Activated CD4-positive, alpha-beta T cell treated with anti-CD3 and anti-CD28 coated beads for 4 hours (primary cell): ENCODE measurements at places on chromosomes 16 and 17.

- DNase-seq = no peak
These were observed 93.8 kb downstream of the GRIN2A start for GRCh38 chr16:10088380-10088793.

DNA sequence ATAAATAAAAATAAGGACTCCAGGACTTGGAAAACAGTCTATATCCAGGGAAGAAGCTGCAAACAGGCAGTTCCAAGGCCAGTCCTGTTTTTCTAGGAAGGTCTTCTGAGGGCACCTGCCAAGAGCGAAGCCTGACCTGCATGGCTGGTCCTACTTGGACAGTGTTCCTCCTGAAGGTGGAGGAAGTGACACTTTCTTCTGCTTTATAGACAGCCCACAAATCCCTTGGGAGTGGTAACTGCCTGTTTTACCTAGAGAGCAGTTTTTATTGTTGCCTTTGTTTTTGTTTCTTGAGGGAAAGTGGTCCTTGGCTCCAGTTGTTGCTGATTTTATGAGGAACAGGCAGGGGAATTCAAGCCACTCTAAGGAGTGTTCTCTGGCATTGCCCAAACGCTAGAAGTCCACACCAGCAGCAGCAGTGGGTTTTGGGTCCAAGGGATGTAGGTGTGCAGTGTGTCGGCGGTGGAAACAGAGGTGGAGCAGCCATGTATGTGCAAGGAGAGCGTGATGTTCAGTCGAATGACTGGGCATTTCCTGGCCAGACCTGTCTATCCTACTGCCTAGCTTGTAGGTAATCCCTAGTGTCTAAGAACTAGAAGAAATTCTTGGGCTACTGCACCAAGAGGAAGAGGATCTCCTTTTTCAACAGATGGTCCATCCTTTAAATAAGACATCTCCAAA lies 35.3 kb downstream of the LDHD start:
- DNase-seq = no peak

DNA sequence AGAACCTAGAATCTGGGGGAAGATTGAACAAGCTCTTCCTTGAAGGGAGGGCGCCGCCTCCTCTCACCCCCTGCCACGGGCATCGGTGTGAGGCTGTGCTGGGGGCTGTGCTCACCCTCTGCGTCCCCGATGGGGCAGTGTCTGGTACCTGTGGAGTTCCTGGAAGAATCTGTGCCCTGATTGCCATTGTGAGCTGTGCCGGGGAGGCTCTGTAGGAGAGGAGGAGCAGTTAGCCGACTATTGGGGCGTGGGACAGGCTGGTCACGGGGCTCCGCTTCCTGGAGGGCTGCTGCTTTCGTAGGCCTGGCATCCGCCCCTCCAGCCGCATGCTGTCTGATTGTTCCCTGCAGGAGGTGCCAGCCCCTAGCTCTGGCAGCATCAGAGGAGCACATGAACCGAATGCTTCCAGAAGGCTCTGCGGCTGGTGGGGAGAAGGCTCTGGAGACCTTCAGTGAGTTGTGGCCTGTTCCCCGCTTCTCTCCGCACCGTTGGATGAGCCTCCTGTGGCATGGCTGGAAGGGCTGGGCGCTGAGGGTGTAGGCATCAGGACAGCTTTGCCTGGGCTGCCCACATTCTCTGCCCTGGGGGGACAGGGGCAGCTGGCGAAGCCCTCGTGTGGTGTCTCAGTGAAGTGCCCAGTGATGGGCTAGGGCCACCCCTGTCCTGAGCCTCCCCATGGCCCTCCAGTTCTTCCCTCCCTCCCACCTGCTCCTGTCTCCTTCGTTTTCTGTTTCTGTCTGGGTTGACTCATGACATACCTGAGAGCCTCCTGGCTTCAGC lies 86.9 kb downstream of the SEC14L1 start:
- DNase-seq = no peak

DNA sequence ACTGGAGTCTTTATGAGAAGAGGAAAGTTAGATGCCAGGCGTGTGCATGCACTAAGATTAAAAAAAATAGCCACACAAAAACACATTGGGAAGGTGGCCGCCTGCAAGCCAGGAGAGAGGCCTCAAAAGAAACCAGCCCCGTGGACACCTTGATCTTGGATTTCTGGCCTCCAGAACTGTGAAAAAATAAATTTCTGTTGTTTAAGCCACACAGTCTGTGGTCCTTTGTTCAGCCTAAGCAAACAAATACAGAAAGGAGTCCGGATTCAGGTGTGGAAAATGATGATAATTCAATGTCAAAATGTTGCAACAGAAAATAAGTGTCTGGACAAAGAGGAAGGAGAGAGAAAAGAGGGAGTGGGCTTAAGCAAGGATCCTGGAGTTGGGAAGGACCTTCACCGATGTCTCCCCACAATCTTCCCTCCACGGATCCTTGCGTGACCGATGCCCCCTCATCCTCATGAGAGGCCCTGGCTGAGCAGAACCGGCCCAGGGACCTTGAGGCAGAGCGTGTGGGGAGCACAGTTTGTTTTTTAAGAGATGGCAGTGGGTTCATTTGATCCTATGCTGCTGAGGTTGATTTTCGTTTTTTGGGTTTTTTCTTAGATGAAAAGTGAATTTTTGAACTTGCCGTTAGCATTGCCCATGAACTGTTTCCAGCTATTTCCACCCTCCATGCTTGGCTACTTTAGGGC lies 133.2 kb downstream of the IRX3 start:
- DNase-seq = no peak

DNA sequence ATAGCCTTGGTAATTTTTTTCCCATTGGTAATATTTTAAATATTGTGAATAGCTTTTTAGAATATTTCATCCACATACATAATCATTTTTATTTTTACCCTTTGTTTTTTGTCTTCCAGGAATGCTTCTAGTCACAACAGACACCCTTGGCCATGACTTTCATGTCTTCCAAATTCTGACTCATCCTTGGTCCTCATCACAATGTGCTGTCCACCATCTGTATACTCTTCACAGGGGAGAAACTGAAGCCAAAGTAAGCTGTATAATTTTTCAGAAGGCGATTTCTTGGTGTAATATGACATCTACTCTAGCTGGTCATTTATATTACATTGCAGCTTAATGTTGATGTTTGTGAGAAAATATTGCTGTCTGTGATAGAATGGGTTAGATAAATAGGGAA lies 269.4 kb downstream of the BCAS3 start:
- DNase-seq = no peak

DNA sequence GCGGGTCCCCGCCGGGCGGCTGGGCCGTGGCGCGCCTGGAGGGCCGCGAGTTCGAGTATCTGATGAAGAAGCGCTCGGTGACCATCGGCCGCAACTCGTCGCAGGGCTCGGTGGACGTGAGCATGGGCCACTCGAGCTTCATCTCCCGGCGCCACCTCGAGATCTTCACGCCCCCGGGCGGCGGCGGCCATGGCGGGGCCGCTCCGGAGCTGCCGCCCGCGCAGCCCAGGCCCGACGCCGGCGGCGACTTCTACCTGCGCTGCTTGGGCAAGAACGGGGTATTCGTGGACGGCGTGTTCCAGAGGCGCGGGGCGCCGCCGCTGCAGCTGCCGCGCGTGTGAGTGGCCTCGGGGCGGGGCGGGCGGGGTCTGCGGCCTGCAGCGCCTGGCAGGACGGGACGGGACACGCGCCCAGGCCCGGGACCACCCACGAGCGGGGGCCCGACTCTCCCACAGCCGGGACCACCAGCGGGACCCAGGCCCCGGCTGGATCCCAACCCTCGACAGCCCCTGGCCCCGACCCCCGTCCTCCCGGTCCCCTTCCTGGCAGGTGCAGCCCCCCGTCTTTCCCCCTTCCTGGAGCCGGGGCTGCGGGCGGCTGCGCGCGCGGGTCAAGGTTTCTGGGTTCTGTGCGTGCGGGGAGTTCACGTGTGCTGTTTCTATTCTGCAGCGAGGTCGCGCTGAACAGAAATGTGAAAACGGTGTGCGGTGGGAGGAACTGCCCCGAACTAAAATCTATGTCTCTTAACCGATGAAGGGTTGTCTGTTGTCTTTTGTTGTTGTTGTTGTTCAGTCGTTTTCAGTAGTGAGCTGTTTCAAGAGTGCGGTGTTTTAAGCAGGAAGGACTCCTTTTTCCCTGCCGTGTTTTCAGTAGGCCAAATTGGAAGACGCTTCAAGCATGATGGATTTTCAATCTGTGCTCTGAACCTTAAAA lies 705 bp downstream of the FOXK2 start:
- peak; percentile 32 for DNase-seq

- DNase-seq = no peak
These were observed 8.4 kb upstream of the MED9 start for GRCh38 chr17:17468217-17469010.

DNA sequence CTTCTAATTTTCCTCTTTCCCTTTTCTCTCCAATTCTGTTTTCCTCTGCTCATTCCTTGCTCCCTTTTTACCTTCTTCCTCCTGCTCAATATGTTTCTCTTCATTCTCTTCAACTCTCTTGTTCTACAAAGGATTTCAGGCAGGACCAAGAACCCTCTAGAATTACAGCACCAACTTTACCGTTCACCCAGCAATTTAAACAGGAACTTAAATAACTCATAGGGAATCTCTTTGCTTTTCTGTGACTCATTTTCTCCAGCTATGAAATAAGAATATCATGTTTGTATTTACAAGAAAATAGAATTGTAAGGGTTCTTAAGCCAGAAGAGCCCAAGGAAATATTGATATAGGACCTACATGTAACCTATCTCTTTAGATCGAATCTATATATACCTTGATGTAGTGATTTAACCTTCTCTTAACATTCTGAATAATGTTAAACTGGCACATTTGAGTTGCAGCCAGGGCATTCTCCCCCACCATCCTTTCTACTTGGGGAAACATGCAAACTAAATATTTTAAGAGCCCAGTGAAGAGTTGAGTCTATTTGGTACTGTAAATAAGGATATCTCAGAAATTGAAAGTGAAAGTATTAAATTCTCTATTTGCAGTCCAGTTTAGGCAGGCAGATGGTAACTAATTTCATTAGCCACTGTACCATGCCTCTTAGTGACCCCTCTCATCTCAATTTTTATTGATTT lies 137.0 kb downstream of the ANKFN1 start:
- no peak for DNase-seq

DNA sequence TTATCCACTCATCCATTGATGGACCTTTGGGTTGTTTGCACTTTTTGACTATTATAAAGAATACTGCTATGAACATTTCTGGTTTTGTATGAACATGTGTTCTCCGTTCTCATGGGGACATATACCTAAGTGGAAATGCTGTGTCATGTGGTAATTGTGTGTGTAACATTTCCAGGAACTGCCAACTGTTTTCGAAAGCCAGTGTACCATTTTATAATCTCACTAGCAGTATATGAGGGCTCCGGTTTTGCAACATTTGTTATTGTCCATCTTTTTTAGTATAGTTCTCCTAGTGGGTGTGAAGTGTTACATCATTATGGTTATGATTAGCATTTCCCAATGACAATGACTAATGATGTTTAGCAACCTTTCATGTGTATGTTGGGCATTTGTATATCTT lies 5.1 kb upstream of the TRIM25 start:
- no peak for DNase-seq

DNA sequence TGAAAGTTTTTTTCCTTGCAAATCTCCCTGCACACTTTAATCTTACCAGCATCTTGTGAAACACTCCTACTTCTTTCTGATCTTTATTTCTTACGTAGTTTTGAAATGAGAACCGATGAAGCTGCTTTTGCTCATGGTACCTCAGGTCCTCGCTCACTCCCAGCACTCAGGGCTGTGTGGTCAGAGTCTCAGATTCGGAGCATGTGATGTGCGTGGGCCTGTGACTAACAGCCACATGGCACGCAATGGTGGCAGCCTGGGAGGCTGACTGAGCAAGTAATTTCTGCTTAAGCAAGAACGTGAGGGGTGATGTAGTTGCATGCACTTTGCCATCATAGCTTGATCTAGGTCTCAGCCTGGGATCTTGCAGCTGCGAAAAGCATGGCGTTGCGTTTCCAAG lies 624.3 kb downstream of the MAF start:
- no peak for DNase-seq

DNA sequence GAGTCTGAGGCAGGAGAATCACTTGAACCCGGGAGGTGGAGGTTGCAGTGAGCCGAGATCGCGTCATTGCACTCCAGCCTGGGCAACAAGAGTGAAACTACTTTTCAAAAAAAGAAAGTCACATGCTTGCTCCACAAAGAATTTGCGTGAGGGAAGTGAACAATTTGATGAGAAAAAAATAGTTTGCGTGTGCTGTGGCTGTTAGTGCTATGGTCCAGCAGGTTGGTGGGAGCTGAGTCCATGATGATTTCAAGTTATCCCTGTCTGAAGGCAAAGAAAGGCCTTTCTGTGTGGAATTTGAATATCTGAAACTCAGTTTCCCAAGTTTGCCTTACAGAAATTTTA lies 21.0 kb downstream of the PRCD start:
- no peak for DNase-seq

DNA sequence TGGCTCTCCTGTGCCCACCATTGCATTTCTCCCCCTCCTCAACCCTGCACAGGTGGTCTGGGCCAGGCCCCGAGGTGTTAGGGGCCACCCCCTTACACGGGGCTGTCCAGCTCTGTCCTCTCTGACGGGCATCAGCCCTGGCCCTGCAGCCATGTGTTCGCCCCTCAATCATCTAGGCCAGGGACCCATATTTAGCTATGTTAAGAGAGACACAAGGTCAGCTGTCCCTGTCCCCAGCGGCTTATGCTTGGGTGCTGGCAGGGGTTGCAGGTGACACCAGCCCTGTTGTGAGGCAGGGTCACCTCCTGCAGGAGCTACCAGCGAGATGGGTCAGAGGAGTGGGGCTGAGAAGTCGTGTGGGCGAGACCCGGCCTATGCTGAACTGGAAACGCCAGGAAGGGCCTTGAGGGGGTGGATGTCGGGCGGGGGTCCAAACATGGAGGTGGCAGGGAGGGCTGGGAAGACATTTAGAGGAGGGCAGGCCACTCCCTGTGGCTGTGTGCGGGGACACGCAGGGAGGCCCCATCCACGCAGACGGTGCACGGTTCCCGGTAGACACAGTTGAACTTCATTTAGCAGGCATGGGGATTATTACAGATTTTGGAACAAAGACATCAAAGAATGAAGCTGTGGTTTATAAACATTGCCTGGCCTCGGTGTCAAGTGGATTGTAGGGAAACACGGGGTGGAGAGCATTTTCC lies 133.2 kb upstream of the CHMP6 start:
- DNase-seq = no peak

GRCh38 chr17:59859444-59860025 lies 33.2 kb downstream of the TUBD1 start:
- no peak for DNase-seq

- no peak for DNase-seq
These were observed 4.4 kb downstream of the MSLN start for GRCh38 chr16:764848-765487.
